ENCODE measurements at places on chromosomes 7 and 10.

- DNase-seq: peak; percentile 62
Observed at GRCh38 chr10:114779803-114780576, 41.6 kb upstream of the FHIP2A start.

DNA sequence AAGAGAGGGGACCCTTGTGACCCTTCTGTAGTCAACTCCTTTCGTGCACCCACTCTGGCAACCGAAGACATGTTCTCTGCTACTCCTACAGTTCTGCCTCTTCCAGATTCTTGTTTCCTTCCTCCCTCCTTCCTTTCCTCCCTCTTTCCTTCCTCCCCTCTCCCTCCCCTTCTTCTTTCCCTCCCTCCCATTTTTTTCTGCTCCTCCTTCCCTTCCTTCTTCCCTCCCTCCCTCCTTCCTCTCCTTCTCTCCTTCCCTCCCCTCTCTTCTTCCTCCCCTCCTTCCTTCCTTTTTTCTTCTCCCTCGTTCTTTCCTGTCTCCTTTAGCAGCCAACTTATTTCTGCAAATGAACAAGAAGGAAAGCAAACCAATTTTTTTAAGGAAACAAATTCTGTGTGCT lies 111.5 kb downstream of the NPTX2 start:
- DNase-seq: no peak

- DNase-seq: no peak
Observed at GRCh38 chr7:108239501-108240225, 109.5 kb upstream of the LAMB4 start.

GRCh38 chr7:71682841-71683781 lies 551.2 kb downstream of the GALNT17 start:
- DNase-seq: no peak

DNA sequence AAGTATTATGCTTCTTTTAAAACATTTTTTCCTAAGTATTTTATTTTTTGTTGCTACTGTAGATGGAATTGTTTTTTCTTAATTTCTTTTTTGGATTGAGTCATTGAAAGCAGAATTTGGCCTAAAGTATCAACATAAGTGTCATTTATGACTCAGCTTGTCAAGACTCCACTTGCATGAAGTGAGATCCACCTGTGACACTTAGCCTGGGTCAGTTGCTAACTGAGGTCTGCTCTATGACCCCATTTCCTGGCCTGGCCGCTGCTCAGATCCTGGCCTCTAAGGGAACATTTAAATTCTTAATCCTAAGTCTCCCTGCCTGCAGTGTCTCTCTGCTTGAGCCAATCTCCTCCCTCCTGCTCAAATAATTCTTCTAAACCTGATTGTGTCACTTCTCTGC lies 35.5 kb downstream of the TMEM270 start:
- DNase-seq: peak; percentile 70

- DNase-seq: no peak
Observed at GRCh38 chr7:23473844-23474093, 3.5 kb upstream of the IGF2BP3 start.

GRCh38 chr10:836782-837181 lies 94.7 kb downstream of the LARP4B start:
- DNase-seq: no peak

- peak; percentile 93 for DNase-seq
Observed at GRCh38 chr7:39609113-39609934, 14.0 kb upstream of the RALA start.

GRCh38 chr7:56079450-56080185 lies 13.1 kb downstream of the PHKG1 start:
- no peak for DNase-seq

DNA sequence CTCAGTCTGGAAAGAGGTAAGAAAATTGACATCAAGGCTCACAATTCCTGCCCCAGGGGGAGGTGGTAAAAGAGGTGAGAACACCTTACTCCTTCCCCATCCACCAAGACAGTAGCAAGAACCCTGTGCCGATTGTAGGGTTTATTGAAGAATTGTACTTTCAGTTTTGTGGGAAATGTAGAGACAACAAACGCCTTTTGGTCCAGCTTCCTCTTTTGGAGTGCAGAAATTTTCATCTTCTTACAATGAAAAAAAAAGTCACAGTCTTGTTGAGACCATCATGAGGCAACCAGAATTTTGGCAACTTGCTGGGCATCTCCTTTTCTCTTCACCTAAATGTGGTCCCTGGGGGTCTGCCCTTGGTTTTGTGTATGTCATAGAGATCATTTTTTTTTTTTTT lies 217.7 kb downstream of the TMEM178B start:
- no peak for DNase-seq

- DNase-seq: no peak
Observed at GRCh38 chr10:13839430-13839990, 252.7 kb downstream of the PRPF18 start.

DNA sequence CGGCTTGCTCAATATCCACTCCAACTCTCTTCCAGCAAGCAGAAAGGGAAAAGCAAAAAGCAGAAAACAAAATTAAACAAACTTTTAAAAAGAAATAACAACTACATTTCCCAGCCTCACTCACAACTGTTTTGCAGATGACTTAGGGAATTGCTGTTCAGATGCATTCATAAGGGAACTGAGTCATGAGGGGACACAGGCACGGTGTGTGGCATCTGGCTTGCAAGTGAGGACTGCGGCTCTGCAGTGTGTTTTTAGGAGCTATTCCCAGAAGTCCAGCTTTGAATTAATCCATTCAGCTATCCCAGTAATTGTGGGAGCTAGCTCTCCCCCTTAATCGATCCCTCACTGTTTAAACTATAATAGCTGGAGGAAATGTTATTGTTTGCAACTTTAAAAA lies 30.3 kb downstream of the PTN start:
- no peak for DNase-seq

DNA sequence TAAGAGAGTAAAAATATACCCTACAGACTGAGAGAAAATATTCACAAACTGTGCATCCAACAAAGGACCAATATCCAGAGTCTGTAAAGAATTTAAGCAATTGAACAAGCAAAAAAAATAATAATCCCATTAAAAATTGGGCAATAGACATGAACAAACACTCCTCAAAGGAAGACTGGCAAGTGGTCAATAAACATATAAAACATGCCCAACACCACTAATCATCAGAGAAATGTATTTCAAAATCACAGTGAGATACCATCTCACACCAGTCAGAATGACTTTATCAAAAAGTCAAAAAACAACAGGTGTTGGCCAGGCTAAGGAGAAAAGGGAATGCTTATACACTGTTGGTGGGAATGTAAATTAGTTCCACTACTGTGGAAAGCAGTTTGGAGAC lies 21.9 kb upstream of the ZNF804B start:
- no peak for DNase-seq

DNA sequence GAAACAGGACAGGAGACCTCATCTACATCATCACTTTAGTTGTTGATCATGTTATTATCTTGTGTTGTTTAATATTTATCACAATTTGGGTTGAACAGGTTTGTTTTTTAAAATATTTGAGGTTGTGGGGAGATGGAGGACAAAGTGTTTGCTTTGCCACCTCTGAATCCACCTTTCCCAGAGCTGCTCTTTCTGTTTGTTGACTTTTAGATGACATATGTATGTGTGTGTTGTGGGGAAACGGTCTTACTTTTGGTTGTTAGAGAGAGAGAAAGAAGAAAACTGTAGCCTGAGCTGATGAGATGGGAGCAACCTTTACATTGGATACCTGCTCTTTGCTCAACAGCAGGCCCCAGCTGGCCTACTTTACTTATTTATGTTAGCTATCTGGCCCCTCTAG lies 19.0 kb upstream of the SLC16A12 start:
- DNase-seq: no peak

GRCh38 chr7:16804674-16805439 lies at the start of gene AGR2:
Gene AGR2 (minus strand): TSS chr7:16804999. CDS start chr7:16801796, 3,203 bp downstream.
- DNase-seq: no peak

- DNase-seq: no peak
Observed at GRCh38 chr7:85094046-85094725, 92.7 kb downstream of the SEMA3D start.

DNA sequence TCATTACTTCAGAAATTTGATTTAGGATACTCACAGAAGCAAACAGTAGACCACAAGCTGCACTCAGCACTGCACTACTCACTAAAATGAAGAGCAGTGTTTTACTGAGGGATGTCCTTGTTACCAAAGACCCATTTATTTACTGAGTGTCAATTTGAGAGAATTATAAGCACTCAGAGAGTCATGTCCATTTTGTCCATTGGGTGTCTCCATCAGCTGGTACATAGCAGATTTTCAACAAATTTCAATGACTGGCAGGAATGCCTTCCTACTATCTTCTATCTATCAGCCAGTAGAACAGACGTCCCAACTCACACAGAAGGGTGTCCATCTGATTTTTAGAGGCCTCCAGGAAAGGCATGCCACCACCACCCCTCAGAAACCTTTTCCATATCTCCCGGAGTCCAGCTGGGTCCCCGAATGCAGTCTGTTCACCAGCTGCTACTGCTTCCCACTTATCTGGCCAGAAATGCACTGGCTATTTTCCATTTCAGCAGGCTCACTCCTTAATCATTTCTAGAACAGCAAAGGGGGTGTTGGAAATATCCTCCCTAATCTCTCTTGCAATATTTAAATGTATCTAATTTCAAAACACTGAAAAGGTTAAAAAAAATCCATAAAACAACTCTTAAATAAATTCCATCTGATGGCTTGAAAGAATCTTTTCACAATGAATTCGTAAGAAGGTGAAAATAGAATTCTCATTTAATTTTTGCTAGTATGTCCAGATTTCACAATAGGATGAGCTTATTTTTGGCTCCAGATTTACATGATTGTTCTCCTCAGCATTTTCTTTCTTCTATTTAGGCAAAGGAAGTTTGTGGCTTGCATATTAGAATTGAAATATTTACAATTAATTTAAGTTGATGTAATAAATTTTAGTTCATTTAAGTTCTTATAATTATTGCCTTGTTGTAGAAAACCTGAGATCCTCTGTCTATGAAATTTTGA lies 1164.0 kb upstream of the CELF2 start:
- DNase-seq: no peak

- no peak for DNase-seq
Observed at GRCh38 chr10:49071160-49071761, 44.1 kb downstream of the VSTM4 start.

GRCh38 chr10:89164080-89164479 lies 43.0 kb downstream of the CH25H start:
- DNase-seq: no peak

- DNase-seq: no peak
Observed at GRCh38 chr10:22437620-22438588, 92.6 kb downstream of the SPAG6 start.

GRCh38 chr7:150388709-150389531 lies 9.8 kb downstream of the ZNF775 start:
- no peak for DNase-seq

DNA sequence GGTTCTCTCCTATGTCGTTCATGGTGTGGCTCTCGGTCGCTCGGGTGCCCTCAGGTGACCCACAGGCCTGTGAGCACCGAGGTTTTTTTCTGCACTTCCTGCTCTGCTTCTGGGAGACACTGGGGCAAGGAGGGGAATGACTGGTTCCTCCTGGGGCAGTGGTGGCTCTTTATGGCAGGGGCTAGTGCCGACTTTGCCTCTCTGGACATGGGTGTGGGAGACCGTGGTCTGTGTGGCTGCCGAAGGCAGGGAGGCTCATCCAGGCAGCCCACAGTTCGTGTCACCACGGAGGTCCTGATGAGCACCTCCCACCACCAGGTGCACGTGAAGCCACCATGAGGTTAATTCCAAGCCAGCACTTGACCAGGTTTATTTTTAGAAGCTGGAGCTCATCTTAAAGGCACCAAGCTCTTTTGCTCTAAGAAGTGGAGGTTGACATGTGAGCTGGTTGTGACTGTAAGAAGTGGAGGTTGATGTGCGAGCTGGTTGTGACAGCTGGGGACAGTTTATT lies 24.7 kb upstream of the DPYSL4 start:
- DNase-seq: no peak

DNA sequence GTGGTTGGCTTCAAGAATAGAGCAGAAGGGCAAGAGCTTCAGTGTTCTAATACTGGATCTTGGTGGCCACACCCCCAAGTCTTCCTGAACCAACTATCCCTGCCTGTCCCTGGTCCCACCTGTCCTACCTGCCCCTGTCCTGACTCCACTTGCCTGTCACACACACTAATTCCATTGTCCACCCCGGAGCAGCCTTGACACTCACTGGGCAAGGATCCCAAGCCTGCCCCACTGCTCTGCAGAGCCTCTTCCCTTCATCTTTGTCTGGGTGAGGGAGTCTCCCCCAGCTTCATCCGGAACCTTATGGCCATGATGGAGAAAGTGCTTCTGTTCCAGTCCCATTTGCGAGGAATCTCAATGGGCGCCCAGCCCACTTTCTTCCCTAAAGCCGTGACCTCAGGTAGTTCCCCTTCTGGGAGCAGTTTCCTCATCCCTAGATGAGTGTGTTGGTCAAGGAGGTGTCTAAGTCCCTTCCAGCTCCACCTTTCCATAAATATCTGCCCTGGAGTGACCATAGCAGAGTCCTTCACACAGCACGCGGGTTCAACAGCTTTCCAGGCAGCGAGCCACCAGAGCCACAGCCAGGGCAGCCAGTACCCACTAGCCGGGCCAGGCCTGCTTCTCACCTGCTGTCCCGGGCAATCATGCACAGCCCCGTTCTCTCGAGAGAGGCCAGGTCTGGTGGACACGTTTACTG lies 61.5 kb downstream of the VIPR2 start:
- DNase-seq: no peak

DNA sequence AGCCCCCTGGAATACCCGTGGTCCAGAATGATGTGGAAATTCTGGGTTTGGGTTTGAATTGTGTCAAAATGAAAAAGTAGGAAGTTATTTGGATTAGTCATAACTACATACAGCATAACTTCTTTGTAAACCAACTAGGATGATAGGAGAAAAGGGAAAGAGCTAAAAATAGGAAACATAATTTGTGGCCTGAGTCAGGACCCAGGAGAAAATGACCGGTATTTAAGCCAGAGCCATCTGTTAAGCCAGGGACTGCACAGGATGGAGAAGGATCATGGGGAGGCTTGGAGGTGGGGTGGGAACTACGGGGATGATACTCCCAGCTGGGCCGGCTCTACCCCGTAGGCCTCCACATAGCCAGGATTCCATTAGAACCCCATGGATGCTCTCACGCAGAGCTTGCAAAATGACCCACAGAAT lies 98.6 kb downstream of the MYOF start:
- peak; percentile 83 for DNase-seq

DNA sequence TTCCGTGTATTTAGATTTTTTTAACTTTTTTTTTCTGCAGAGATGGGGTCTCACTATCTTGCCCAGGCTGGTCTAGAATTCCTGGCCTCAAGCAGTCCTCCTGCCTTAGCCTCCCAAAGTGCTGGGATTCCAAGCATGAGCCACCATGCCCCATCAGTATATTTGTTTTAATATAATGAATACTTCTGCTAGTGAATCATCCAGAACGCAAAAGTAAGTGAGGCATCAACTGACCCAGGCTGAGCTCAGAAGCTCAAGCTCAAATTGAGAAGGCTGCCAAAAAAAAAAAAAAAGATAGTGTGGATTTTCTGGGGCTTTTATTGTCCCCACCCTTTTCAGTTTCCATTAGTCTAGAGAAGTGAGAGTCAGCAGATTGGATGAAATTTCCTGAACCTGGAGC lies 39.0 kb upstream of the TECTB start:
- DNase-seq: no peak

DNA sequence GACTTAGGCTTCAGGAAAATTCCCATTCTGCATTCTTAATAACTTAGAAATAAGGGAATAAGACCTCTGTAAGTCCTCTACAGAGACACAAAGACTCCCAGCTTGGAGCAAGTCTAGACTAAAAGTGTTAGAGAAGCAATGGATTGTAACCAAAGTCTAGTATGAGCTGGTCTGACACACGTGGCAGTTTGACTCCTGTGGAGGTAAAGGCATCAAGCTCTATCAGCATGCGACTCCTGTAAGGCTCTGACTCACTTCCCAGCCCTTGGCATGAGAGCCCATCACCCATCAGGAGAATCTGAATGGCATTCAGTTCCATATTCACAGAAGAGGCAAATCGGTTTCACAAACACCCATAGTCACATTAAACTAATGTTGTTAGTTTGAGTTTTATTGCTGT lies 4.4 kb upstream of the VSTM4 start:
- no peak for DNase-seq
